NCI-H1048 (cell line): ENCODE measurements at places on chromosomes 1 and 21.

DNA sequence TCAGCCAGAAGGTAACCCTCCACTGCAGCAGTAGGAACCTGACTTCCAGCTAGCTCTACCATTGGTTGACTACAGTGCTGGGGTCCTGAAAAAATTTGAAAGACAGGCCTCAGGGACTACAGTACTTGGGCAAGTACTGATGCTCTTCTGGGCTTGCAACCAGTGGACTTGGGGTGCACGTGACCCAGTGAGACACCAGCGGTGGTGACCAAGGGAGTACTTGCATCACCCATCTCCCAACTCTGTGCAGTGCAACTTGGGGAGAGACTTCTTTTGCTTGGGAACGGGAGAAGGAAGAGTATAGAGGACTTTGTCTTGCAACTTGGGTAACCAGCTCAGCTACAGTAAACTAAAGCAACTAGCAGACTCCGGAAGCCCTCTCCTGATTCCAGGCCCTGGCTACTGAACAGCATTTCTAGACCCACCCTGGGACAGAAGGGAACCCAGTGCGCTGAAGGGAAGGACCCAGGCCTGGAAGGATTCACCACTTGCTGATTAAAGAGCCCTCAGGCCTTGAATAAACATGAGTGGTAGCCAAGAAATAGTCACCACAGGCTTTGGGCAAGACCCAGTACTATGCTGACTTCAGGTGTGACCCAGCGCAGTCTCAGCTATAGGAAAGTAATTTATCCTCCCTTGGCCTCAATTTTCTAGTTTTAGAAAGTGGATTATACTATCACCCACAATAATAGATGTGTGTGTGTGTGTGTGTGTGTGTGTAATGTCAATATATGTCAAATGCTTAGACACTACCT lies 45.6 kb downstream of the TNNI3K start:
- DNase-seq: no peak

GRCh38 chr1:72568113-72568512 lies 285.8 kb upstream of the NEGR1 start:
- no peak for DNase-seq

DNA sequence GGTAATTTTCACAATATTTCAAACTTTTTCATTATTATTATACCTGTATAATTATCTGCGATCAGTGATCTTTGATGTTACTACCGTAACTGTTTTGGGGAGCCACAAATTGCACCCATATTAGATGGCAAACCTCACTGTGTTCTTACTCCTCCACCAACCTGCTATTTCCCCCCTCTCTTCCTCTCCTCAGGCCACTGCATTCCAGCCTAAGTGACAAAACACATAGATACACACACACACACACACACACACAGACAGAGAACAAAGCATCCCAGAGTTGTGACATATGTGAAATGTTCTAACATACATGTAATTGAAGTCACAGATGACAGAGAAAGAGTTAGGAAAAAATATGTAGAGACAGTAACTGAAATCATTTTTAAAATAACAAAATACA lies 18.5 kb downstream of the COP1 start:
- DNase-seq: no peak

- DNase-seq: no peak
Observed at GRCh38 chr1:181783208-181783607, 278.3 kb downstream of the ZNF648 start.
